Stimulated activated CD8-positive, alpha-beta memory T cell treated with anti-CD3 and anti-CD28 coated beads, Interleukin-2, amount 100 ng/mL, for 1 hour (primary cell): ENCODE measurements at places on chromosomes 5 and 9.

DNA sequence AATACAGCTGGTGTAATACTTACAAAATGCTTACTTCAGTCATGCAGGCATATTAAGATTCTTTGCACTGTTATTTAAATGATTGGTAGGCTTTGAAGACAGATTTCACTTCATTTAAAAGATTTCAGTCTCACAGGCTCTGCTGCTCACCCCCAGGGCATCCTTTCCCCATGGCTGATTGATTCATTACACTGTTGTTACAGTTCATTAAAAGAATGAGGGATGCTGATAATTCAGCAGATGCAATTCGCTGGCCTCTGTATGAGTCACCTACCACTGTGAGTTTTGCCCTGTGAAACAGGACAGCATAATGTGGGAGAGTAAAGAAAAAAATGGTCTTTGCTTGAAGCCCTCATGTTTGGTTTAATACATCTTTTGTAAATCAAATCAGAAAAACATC lies 246.9 kb downstream of the CYLC2 start:
- no peak for DNase-seq

- no peak for DNase-seq
Observed at GRCh38 chr5:160507221-160507721, 85.6 kb downstream of the PTTG1 start.

GRCh38 chr5:132799392-132799791 lies 13.7 kb upstream of the SOWAHA start:
- DNase-seq = no peak

DNA sequence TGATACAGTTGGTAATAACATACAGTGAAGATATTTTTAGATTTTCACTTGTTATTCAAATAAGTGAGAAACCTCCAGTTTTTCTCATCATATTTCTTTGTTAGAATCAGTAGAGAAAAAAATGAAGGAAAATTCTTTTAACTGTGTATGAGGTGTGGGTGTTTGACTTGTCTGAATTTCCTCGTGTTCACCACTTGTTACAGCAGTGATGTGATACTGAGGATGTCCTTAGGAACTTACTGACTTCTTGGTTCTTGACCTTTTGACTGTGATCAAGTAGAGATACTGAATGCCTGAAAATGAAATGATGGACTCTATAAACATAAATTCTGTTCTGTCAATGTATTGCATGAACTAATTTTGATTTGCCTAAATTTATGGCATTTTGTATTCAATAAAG lies 10.7 kb downstream of the PBX3 start:
- no peak for DNase-seq

DNA sequence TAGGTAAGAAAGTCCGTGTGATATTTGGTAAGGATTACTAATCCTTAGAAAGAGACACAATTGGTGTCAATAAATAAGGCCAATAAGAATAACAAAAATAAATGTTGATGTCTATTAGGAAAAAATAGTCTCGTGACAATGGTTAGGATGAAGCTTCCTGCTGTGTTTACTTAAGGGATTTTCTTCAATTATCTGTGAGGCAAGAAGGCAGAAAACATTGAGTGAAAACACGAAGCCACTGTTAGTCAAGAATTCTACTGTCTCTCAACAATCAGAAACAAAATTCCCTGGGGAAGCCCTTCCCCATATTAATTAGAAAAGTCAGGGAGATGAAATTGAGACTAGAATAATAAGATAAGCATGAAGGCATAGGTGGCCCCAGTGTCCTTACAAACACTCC lies 149.0 kb downstream of the SYK start:
- no peak for DNase-seq

GRCh38 chr9:133927041-133927440 lies 65.1 kb downstream of the VAV2 start:
- no peak for DNase-seq

GRCh38 chr5:143812085-143812705 lies at the start of gene HMHB1:
TSS of gene HMHB1 (plus strand) at chr5:143812161.
- no peak for DNase-seq

- DNase-seq = no peak
Observed at GRCh38 chr5:36214436-36214835, 27.3 kb downstream of the NADK2 start.

- DNase-seq = no peak
Observed at GRCh38 chr5:172632346-172633092, 8.5 kb upstream of the NEURL1B start.

DNA sequence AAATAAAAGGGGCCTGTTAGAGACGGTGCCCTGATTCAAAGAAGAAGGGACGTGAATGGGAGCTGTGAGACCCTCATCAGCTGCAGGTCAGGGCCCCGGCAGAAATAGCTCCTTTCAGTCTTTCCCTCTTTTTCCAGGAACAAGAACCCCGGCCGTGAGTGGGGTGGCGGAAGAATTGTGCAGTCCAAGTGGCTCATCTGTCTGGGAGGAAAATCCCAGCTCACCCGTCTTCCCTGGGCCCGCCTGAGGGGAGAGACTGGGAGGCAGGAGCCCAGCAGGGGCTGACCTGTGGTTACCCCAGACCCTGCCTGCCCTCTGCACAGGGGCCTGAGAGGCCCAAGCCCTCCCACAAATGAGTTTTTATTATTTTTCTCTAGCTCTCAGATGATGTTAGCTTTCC lies 24.8 kb upstream of the CSF1R start:
- DNase-seq = no peak

- no peak for DNase-seq
Observed at GRCh38 chr9:31140316-31140715, 1244.1 kb upstream of the ACO1 start.

DNA sequence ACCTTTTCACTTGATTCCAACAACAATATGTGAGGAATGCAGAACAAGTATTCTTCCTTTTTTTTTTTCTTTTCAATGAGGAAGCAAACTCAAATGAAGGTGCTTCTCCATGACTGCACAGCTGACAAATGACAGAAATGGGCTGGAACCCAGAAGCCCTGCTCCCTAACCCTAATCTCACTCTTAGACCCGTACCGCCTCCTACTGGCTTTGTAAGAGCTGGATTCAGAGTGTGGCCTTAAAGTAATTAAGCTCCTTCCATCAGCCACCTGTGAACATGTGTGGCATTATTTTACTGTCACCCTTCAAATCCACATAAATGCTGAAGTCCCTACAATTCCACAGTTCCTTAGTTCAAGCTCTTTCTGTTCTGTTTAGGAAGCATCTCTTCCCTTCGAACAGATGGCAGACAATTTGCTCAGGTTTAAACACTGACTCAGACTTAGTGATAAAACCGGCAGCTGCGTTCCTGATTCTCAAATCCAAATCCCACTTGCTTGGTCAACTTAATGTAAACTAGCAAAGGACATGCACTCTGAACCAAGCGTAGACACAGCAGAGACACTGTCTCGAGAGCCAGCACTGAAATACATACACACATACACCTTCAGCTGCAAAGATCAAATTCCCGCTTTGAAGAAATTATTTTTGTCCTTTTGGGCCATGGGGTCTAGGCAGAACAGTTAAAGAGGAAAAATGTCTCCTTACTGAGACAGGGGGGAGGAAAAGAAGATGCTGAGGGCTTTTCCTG lies 316.7 kb upstream of the TLE4 start:
- DNase-seq = no peak

GRCh38 chr5:181156758-181157157 lies 9.4 kb downstream of the OR2V2 start:
- no peak for DNase-seq

DNA sequence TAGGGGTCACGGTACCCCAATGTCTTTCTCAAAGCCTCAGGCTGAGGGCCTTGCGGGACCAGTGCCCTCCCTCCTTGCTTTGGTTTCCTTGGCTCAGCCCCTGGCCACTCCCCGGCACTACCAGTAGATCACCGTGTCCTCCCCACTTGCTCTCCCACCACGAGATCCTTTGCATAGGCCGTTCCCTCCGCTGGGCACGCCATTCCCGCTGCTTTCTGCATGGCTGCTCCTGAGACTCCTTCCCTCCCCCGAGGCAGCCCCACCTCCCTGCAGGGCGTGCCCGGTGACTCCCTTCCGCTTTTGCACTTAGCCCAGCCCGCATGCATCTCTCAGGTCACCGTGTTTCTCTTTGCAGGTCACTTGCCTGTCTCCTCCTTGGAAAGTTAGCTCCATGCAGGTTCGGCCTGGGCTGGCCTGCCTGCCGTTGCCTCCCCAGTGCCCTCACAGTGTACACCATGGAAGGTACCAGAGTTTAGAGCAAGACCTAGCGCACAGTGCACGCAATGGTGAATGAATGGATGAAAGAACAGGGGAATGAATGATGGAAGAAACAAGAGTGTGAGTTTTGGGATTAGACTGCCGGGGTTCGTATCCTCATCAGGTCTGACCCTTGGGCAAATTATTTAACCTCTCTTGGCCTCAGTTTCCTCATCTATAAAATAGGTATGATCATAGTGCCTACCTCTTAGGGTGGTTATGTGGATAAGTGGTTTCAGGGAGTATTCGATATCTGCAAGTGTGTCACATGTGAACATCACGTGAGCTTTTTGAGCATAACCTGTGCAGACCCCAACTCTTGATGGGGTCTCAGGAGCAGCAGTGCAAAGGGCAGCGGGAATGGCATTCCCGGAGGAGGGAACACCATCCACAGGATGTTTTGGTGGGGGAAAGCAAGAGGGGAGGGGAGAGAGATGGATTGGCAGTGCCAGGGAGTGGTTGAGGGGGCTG lies 214.3 kb downstream of the C9orf50 start:
- no peak for DNase-seq

DNA sequence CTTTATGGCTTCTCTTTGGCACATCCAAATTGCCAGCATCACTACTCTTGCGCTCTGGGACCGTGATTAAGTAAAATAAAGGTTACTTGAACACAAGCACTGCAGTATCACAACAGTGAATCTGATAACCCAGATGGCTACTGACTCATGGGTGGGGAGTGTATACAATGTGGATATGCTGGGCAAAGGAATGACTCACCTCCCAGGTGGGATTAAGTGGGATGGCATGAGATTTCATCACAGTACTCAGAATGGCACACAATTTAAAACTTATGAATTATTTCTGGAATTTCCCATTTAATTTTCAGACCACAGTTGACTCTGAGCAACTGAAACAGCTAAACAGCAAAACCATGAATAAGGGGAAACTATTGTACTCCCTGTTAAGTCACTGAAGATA lies 4.3 kb downstream of the GFM2 start:
- no peak for DNase-seq

DNA sequence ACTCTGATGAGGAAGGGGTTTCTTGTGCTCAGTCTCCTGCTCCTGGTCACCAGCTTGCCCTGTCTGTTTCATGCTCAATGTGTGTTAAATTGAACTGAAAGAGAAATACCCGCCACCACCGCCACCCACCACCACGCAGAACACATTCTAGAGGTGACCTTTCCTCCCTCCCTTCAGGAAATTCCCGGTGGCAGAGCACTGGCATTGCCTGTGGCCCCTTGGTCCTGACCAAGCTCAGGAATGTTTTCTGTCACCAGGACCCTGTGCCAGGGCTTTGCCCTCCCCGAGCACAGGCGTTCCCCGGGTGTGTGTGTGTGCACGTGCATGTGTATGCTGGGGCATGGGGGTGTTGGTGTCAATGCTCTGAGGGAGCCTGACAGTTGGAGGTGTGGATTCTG lies 10.2 kb upstream of the SLC25A51 start:
- no peak for DNase-seq

- no peak for DNase-seq
Observed at GRCh38 chr5:177232761-177233160, 70.8 kb downstream of the RAB24 start.

DNA sequence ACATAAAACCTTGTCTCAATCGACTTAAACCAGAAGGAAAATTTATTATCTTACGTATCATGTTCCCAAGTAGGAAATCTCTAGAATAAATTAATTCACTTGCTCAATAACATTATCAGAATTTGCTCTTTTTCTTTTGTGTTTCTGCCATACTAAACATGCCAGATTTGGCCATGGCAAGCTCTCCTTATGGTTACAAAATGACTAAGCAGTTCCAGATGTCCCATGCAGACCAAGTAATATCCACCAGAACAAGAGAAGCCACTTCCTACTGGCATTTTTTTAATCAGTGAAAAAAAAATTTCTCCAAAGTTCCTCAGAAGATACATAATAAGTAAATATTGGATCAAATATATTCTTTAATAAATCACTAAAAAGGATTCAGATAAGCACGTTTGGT lies 25.2 kb upstream of the ADAMTS6 start:
- DNase-seq = no peak

DNA sequence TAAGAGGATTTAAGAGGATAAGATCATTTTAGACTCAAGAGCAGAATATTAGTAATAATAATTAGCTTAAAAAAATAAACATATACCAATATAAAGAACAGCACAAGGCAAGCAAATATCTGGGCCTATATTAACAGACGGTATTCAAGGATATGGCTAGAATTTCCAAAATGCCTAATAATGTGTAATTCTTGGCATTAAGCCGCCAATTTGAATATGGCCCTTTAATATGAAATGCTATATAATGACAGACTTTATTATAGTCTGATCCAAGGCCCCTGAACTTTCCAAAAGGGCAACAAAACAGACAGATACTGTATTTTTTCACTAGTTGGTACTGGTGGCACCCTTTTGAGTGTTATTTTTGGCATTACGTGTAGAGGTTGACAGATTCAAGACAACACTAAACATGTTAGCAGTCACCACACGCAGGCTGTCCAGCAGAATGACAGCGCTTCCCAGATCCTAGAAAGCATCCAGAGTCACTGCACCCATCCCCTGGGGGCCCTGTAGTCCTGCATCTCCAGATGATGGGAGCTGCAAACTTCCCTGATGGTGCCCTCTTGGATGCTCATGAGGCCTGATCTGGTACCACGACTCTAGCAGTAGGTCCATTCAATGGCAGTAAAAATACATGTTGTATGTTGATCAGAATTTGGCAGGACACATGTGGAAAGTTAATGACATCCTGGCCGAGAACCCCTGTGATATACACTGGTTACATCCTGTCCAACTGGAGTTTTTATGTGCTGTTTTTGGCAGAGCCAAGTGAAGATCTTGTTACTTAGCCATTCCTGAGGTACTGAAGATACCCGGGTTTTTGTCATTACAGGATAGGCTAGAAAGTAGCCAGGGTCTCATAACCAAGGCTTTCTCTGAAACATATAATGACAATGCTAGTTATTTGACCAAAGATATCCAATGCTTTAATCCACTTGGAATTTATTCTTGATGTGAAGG lies 1.7 kb upstream of the ABL1 start:
- DNase-seq = no peak

DNA sequence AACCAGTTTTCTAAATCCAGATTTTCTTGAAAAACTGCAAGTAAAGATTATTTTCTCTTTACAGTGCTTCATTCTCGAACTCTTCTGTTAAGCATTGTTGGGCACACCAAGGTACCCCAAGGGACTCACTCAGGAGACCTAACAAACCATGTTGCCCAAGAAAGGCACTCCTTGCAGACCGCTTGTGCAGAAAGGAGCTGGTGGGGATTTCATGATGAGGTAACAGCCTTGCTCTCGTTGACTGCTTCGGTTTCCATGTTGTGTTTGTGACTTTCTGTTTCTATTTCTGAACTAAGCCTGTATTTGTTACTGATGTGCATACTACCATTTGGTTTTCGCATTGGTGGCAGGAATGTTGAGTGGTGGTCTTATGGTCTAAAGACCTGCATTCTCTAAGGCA lies 266.6 kb upstream of the DAP start:
- DNase-seq = no peak

GRCh38 chr5:67815455-67816391 lies 399.8 kb upstream of the PIK3R1 start:
- DNase-seq = no peak

GRCh38 chr9:3224931-3225330 lies 300.9 kb downstream of the RFX3 start:
- DNase-seq = no peak
